ENCODE measurements at places on chromosomes 16 and 17.
A peak's percentile ranks its signal among the peaks of the same experiment; 100 is the strongest.

GRCh38 chr16:19711643-19712042, 6.4 kb downstream of the KNOP1 start:
- no peak for DNase-seq

DNA sequence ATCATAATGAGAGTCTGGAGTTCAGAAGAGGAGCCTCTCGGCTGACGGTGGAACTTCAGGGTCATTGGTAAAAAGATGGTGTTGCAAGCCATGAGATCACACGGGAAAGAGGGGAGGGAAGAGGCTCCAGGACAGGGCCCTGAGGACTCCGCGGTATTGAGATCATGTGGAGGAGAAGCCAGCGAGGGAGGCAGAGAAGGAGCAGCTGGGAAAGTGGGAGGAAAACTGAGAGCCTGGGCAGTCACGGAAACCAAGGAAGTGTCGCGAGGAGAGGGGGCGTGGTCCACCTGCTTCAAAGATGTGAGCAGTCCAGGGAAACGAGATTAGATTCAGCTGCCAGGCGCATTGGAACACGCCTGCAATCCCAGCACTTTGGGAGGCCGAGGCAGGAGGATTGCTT, 27.7 kb upstream of the SBK1 start:
- no peak for DNase-seq

DNA sequence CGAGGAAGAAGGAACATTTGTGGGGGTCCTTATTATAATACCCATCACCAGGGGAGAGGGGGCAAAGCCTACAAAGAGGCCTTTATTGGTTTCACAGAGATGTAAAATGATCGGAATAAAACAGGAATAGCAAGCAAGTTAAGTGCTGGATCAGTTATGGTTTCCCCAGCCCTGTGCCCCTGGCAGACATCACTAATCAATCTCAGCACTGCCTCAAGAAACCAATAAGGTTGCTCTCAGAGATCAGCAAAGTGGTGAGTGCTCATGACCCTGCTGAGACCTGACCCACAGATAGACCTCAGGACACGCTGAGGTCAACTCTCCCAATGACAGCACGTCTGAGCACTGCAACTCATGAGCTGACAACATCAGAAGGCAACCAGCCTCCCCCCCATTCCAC, 66.3 kb downstream of the ZNF423 start:
- DNase-seq = no peak

- no peak for DNase-seq
Measured at GRCh38 chr16:81693041-81693743, 85.9 kb upstream of the PLCG2 start.

DNA sequence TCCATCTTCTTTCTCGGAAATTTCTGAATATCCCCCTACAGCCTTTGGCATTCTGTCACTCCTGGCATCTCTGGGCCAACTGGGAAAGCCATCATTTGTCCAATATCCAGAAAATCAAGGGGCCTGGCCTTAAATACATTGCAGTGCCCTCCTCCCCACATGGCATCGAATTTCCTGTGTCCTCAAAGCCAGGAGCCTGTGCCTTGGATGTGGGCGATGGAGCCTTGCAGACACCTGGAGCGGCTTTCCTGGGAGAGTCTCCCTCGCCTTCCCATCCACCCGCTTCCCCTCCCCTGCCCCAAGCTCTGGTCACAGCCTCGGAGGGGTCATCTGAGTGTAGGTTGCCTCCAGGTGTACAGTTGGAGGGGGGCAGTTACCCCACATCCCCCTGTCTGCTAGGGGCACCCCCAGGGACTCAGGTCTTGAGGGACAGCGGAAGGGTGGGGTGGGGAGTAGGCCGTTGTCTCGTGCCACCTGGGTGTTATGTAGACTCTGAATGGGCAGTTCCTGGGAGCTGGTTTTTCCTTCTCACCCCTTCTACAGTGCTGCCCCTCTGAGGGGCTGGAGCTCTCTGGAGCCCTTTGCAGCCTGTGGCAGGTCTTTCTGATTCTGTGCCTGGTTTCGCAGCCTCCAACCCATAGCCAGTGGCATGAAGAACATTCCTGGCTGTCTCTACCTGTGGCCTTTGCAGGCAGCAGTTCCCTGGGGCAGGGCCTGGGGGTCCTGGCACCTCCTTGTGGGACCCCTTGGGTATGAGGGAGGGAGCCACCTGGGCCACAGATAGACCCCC, 239.8 kb downstream of the SEC14L1 start:
- no peak for DNase-seq

- peak; percentile 33 for DNase-seq
Measured at GRCh38 chr17:50598487-50598886, 36.2 kb upstream of the ABCC3 start.

DNA sequence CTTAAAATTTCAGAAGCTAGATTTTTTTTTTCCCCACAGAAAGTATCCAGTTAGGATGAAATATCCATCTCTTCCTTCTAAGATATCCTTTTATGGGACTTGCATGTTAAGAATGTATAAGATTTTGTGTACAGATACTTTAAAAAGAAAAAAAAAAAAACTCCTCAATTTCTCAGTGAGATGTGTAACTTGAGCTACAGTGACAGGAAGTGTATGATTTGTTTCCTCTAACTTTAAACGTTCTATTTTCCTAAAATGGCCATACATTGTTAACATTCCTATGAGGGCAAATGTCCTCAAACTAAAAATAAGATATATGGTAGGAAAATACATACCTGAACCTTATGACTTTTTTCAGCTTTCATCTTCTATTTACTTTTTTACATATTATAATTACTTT, 8.9 kb downstream of the FBXO47 start:
- DNase-seq = no peak

DNA sequence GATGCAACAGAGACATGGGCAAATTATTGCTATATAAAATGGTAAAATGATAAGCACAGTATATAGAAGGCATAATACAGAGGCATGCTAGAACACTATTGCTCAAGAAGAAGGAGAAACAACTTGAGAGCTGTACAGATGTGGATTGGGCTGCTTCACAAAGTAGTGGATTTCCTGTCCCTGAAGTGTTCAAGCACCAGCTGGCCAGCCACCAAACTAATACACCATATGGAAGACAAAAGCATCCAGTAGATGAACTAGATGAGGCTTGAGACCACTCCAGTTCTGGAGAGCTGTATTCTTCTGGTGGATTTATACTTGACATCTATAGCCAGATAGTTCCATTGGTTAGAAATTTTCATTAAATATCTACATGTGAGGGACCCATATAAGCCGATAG, 134.1 kb upstream of the GNAO1 start:
- no peak for DNase-seq

DNA sequence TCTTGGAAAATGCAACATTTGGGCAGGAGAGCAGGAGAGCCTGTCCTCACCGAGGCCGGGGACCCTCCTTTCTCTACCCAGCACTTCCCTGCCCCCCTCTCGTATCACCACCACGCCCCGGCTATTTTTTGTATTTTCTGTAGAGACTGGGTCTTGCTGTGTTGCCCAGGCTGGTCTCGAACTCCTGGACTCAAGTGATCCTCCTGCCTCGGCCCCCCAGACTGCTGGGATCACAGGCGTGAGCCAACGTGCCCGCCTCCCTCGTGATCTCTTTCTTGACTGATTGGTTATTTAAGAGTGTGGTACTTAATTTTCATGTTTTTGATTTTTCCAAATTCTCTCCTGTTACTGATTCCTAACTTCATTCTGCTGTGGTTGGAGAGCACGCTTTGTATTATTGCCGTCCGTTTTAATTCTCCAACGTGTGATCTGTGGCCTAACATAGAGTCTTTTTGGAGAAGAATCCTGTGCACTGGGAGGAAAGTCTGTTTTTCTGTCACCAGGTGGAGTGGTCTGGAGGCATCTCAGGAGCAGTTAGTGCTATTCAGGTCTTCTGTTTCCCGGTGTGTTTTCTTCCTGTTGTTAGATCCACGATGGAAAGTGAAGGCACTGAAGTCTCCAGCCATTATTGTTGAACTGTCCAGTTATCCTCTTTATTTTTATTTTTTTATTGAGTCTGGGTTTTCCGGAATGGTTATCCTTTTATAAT, 40.4 kb downstream of the ZNF778 start:
- DNase-seq = no peak

DNA sequence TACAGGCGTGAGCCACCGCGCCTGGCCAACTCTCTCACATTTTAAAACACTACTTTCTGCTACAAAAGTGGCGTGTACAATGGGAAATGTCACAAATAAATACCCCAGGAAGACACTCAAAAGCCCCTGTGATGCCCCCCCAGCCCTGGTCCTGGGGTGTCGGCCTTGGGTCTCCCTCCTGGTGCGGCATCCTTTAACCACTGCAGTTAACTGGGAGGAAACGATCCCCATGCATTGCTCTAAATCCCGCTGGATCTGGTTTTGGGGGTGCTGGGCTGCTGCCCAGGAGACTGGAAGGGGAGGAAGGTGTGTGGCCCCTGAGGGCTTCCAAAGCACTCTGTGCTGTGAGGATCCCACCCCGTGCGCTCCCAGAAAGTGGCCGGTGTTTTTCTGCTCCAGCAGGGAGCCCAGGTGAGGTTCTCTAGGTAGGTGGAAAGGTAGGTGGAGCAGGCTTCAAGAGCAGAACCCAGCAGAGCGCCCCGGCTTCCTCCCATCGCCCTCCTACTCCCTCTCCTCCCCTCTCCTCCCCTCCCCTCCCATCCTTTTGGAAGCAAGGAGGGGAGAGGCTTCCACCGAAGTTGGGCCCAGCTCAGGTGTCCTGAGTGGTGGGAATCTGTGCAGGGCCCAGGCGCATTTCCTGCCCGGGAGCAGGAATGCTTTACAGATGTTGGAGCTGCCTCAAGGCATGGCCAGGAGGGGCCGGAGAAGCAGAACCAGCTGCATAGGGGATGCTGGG, 363.3 kb downstream of the SEC14L1 start:
- no peak for DNase-seq

DNA sequence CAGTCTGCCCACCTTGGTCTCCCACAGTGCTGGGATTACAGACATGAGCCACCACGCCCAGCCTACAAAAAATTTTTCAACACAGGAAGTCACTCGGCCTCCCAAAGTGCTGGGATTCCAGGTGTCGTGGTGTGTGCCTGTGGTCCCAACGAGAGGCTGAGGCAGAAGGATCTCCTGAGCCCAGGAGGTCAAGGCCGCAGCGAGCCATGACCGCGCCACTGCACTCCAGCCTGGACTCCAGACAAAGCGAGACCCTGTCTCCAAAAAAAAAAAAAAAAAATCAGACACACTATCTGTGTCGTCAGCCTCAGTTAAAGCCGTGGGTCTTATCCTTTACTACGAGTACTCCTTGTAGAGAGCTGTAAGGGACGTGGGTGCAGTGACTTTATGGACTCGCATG, 15.8 kb downstream of the USP22 start:
- DNase-seq = no peak

- no peak for DNase-seq
Measured at GRCh38 chr16:10242097-10242496, 59.9 kb upstream of the GRIN2A start.

GRCh38 chr17:16940116-16940881, 31.6 kb downstream of the TNFRSF13B start:
- no peak for DNase-seq

- DNase-seq = peak; percentile 8
Measured at GRCh38 chr17:22171631-22172030, 479.3 kb downstream of the KCNJ18 start.

DNA sequence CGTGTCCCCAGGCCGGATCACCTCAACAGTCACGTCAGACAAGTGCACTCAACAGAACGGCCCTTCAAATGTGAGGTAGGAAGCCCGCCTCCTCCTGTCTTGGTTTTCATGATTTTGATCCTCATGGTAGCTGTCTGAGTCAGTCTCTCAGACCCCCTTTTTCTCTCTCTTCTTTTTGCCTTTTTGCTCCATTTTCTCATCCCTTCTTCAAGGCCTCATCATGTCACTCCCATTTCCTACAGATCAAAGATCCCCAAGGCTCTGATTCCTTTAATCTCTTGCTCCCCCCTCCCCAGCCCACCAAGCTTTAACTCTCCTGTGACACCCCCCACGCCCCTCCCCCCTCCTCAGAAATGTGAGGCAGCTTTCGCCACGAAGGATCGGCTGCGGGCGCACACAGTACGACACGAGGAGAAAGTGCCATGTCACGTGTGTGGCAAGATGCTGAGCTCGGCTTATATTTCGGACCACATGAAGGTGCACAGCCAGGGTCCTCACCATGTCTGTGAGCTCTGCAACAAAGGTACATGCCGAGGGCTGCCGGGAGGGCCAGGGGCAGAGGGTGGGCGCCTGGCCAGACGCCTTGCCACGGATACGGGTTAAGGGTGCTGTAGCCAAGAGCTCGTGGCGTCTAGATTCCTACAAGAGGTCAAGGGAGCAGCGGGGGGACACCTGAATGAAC, 2.0 kb downstream of the MAZ start:
- peak; percentile 71 for DNase-seq

DNA sequence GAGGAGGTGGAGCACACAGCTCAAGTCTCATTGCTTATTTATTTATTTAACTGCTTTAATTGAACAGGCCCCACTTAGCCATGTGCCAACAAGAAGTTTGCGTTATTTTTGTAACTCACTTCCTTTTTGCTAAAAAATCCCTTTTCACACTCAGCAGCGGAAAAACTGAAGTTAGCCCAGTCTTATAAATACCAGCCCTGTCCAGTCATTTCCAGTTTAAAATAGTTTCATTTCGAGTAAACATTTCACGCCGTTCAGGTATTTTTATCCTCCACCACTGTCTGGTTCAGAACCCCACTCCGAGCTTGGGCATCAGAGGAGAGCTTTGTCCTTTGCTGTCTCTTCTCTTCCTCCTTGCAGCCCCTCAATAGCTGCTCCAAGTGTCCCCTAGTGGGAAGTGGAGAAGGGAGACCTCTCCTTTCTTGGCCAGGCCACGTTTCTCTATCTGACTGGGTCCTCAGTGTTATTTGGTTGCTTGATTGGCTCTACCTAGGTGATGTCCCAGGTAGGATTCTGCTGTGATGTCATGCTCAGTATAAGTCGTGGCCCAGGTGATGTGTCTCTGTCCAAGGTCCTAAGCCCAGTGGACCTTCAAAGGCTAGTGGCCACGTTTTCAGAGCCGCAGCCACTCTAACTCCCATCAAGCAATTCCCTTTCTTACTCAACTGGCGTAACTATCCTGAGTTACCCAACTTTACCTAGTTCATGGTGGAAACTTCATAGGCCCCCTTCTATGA, 53.0 kb upstream of the GAS7 start:
- no peak for DNase-seq

- DNase-seq = peak; percentile 67
Measured at GRCh38 chr16:89320782-89321501, 103.4 kb downstream of the ZNF778 start.

GRCh38 chr17:67335245-67335835, 31.0 kb downstream of the PSMD12 start:
- no peak for DNase-seq

Measured in RPMI8226 (cell line).